Smooth muscle cell of the umbilical artery (primary cell): ENCODE measurements at places on chromosomes 2 and 18. TPM values are rescaled to one million over a fixed set of nuclear protein-coding genes. Genes with fewer than 3 reads are reported as not detected.

ADRA2B gene
- not detected in 2 replicates for total RNA-seq

CFC1 gene
- total RNA-seq = not detected in 2 replicates

ACOXL gene
- not detected in 2 replicates for total RNA-seq

C2orf66 gene
- total RNA-seq = 0.28 and 0.30 TPM in 2 replicates

POTEI gene
- not detected in 2 replicates for total RNA-seq

IL1A gene
- 86.3 and 90.0 TPM in 2 replicates for total RNA-seq

CD8B2 gene
- not detected in 2 replicates for total RNA-seq

WDSUB1 gene
- total RNA-seq = 5.1 and 8.6 TPM in 2 replicates

REG3G gene
- total RNA-seq = not detected in 2 replicates

SERPINB2 gene
- 2.4 and 4.8 TPM in 2 replicates for total RNA-seq

NXPH2 gene
- 0.42 TPM in 1 of 2 replicates, not detected in the other for total RNA-seq

ZNF396 gene
- total RNA-seq = 0.65 and 1.8 TPM in 2 replicates

DNAH6 gene
- total RNA-seq = 0.05 and 0.30 TPM in 2 replicates

CPO gene
- total RNA-seq = 0.30 TPM in 1 of 2 replicates, not detected in the other

RAB27B gene
- total RNA-seq = 40.1 and 47.8 TPM in 2 replicates

CYS1 gene
- total RNA-seq = under 0.01 and 0.37 TPM in 2 replicates

TXNDC2 gene
- total RNA-seq = 0.05 TPM in 1 of 2 replicates, not detected in the other

LYG2 gene
- not detected in 2 replicates for total RNA-seq

MAP4K3 gene
- total RNA-seq = 50.2 and 180 TPM in 2 replicates

CHRNG gene
- total RNA-seq = not detected in 2 replicates

DSG4 gene
- total RNA-seq = not detected in 2 replicates

AKAIN1 gene
- total RNA-seq = not detected in 2 replicates

TACR1 gene
- total RNA-seq = not detected in 2 replicates

HOXD3 gene
- total RNA-seq = 0.92 and 2.4 TPM in 2 replicates

MAIP1 gene
- 21.4 and 21.5 TPM in 2 replicates for total RNA-seq

ASB18 gene
- not detected in 2 replicates for total RNA-seq

AAK1 gene
- 36.5 and 59.6 TPM in 2 replicates for total RNA-seq

GREB1L gene
- total RNA-seq = 0.18 and 0.30 TPM in 2 replicates

PDCD1 gene
- not detected in 2 replicates for total RNA-seq

TFPI gene
- total RNA-seq = 108 and 310 TPM in 2 replicates

RALB gene
- total RNA-seq = 58.5 and 92.5 TPM in 2 replicates

GRHL1 gene
- total RNA-seq = 0.09 and 0.59 TPM in 2 replicates

UGT1A3 gene
- not detected in 2 replicates for total RNA-seq

ESPNL gene
- total RNA-seq = 1.5 and 1.9 TPM in 2 replicates
